ENCODE measurements at places on chromosomes 1 and 21.

GRCh38 chr1:54781023-54781723 lies 16.9 kb upstream of the PARS2 start:
- DNase-seq = no peak

- DNase-seq = no peak
Observed at GRCh38 chr1:107459204-107459904, 318.5 kb downstream of the NTNG1 start.

GRCh38 chr1:32447469-32448185 lies 17.2 kb upstream of the ZBTB8B start:
- DNase-seq = peak; percentile 84

GRCh38 chr1:116365353-116365780 lies 7.7 kb upstream of the ATP1A1 start:
- DNase-seq = no peak

GRCh38 chr1:153578936-153579335 lies 13.3 kb upstream of the S100A2 start:
- peak; percentile 48 for DNase-seq

Data from fibroblast of skin of right quadriceps (primary cell).